ENCODE measurements at places on chromosomes 12 and 14.
A peak's percentile ranks its signal among the peaks of the same experiment; 100 is the strongest.

GRCh38 chr14:23933108-23933741 is 20.3 kb upstream of the DHRS4 start:
- no peak for DNase-seq

GRCh38 chr14:100072783-100073346 is 7.6 kb downstream of the EVL start:
- DNase-seq: no peak

DNA sequence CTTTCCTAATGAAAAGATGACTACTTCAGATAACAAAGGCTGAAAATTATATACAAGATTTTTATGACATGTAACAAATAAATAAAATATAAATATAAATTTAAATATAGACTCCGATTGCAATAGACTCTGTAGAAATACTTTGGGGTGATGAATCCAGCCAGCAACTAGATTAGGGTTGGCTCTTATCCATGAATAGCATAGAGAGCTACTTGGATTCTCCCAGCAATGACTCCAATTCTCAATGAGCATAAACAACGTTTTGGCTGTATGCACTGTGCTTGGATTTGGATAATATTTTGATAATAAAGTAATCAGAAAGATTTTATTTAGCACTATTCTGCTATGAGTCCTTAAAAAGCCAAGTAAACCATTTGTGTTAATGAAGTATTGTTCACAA is 58.0 kb upstream of the LRFN5 start:
- DNase-seq: no peak

- no peak for DNase-seq
These were observed 8.6 kb upstream of the SSTR1 start for GRCh38 chr14:38199076-38199475.

DNA sequence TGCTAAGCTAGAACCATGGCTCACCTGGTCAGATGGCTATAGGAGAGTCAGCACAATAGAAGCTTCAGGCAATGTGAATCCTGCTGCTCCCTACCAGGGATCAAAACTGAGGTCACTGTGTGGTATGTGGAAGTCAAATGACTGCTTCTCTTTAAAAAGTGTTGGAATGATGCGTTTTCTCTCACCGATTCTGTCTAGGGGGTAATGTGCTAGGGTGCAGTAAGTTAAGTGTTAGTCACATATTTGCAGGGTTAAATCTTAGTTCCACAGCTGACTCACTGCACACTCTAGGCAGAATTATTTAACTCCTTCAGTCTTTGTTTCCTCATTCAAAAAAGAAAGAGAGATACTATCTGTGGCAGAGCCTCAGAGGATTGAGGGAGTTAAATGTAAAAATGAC is 696.6 kb downstream of the DIO2 start:
- peak; percentile 23 for DNase-seq

DNA sequence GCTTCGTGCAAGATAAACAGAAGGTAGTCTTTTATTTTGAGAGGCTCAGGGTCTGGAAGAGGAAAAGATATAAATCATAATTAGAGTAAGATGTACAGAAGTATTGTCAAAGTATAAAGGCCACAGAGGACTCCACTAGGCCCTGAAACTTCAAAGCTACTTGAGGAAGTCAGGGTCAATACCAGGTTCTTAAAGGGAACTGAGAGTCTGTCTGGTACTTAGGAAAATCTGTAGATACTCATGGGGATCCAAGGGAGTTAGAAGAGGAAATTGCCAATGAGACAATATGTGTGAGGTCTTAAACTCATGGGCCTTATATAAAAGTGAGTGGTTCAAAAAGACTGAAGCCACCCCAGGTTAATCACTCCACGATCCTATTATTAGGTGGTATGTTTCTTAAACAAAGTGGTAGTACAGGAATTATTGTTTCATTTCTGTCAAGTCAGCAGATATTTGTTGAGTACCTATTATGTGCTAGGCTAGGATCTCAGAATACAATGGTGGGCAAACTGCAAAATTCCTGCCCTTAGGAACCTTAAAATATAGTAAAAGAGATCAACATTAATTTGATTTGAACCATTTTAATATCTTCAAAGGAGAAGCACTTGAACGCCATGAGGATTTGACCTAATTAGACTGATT is 314.6 kb downstream of the ADAMTS20 start:
- DNase-seq: no peak

DNA sequence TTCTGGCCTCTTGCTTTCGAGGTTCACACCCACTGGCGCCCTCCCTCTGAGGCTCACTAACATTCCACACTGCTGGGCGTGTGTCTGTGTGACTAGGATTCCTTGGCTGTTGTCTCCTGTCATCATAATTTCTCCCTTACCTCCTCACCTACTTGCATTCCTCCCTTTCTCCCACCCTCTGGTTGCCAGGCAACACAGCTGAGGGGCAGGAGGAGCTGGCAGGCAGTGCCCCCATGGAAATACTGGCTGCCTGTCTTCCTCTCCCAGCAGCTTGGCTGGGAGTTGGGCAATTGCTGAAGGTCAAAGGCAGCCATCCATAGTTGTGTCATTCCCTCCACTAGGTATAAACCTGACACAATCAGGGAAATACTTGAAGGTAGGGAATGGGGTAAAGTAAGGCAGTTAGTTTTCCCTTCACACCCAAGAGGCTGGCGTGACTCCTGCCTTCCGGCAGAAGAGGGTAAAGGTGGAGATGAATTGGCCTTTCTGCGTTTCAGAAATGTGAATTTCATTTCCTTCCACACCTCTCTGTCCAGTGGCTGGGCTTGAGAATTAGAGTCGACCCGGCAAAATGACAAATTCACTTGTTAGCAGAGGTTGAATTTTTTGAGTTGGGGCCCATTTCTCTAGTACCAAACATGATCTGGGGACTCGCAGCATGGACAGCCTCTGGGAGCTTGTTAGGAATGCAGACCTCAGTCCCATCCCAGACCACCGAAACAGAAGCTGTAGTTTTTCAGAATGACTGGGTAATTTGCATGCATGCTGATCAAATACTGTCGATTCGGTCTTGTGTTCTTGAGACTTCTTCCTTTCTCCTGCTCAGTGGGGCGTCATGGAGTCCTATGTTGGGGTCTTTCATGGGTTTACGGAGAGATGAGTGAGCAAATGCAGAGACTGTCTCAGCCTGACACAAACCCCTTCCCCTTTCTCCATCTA is 24.3 kb upstream of the EMP1 start:
- no peak for DNase-seq

DNA sequence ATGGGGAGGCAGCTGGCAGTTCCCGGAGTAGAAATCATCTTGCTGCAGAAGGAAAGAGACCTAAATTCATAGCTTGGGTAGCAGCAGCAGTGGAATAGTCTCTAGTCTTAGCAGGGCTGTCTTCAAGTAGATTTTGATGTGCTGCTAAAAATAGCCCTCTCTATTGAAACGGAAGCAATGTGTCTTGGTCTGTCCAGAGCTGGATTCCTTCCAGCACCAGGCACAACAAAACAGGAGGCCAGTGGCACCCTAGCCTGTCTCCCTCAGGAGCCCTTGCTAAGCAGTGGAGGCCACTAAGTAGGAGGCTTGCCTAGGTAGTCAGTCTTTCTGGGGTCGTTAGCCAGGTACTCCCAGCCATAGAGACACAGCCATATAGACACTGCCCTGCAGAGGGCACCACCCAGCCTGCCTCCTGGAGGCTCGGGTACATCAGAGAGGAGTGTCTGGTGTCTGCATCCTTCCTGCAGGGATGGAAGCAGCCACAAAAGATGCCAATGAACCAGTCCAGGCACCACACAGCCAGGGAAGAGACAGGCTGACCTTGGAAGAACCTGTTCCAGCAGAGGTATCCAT is 97.5 kb downstream of the CRACR2A start:
- no peak for DNase-seq

GRCh38 chr14:64841772-64842750 is 37.6 kb downstream of the SPTB start:
- no peak for DNase-seq

DNA sequence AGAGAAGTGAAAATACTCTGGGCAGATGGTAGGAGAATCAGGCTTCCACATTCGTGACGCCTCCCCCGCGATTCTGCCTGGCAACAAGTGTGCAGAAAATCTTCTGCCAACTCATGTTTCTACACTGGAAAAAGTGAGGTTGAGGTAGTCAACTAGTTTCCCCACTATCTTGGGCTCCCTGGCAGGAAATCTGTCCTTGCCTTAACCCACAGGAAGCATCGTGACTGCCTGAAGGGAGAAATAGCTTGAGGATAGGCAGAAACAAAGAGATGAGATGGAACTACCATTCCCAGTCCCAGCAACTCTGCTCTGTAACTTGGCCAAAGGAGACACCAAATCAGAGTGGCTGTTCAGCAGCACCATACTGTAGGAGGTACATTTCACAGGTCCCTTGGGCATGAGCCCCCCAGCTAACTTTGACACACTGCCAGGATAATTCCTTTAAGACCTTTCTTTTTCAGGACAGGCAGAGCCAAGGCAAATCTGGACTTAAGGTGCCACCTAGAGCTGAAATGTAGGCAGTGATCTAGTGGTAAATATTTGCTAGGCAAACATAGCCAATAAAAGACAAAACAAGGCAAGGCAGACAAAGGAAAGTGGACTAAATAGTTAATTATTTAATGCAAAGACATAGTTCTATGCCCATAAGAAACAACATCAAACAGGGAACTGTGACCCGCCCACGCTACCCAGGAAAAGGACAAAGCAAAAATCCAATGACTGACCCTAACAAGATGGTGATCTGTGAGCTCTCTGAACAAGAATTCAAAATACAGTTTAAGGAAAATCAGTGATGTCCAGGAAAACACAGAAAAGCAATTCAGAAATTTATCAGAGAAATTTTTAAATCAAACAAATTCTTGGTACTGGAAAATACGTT is 205.1 kb downstream of the PTPRO start:
- no peak for DNase-seq

Measured in non-pigmented ciliary epithelial cell (primary cell).